ENCODE measurements at places on chromosomes 5 and 9. TPM values are rescaled to one million over a fixed set of nuclear protein-coding genes. Genes with fewer than 3 reads are reported as not detected.

- DNase-seq: peak; percentile 93
Observed at GRCh38 chr5:38556599-38557307, at the start of gene LIFR. LIFR (minus strand) TSS chr5:38556646; CDS start chr5:38530647, 25,999 bp downstream.

DNA sequence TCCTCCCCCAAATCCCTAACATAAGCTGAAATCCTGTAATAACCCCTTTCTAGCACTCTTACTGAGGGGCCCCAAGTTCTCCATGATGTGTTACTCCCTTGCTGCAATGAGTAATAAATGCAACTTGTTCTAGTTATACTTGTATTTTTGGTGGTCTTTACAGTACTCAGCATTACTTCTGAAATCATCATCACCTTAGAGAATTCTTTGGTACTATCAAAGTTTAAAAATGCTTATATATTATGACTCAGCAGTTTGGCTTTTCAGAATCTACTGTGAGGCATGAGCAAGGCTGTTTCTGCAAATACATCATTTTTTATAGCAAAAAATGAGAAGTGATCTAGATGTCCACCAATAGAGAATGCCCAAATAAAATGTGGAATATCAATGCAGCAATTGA, 20.7 kb upstream of the ROPN1L start:
- DNase-seq: no peak

- DNase-seq: peak; percentile 83
Observed at GRCh38 chr9:35553670-35554543, 51.2 kb upstream of the TESK1 start.

DNA sequence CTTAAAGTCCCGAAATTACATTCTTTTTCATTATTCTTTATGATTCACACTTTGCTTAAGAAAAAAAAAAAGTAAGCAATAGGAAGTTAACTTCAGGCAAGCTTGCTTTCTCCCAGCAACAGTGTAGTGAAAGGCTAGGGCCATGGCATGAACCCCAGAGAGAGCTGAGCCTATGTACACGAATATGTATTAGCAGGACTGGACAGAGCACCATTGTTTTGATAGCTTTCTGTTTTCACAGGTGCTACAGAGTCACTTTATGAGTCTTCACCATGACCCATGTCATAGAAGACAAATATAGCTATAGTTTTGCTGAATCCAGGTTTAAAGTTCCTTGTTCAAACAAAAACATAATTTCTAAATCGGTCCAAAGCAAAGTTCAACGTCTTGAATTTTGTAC, 199.2 kb downstream of the ADAMTSL1 start:
- no peak for DNase-seq

GRCh38 chr9:111938427-111938800, 41.8 kb downstream of the UGCG start:
- no peak for DNase-seq

- no peak for DNase-seq
Observed at GRCh38 chr9:123685489-123686083, 244.3 kb downstream of the DENND1A start.

- no peak for DNase-seq
Observed at GRCh38 chr9:134156564-134157377, 7.6 kb downstream of the RNU6ATAC start.

MAP1B gene
- polyA plus RNA-seq: 3.6 TPM
